ENCODE measurements at places on chromosomes 4 and X.
A peak's percentile ranks its signal among the peaks of the same experiment; 100 is the strongest.

DNA sequence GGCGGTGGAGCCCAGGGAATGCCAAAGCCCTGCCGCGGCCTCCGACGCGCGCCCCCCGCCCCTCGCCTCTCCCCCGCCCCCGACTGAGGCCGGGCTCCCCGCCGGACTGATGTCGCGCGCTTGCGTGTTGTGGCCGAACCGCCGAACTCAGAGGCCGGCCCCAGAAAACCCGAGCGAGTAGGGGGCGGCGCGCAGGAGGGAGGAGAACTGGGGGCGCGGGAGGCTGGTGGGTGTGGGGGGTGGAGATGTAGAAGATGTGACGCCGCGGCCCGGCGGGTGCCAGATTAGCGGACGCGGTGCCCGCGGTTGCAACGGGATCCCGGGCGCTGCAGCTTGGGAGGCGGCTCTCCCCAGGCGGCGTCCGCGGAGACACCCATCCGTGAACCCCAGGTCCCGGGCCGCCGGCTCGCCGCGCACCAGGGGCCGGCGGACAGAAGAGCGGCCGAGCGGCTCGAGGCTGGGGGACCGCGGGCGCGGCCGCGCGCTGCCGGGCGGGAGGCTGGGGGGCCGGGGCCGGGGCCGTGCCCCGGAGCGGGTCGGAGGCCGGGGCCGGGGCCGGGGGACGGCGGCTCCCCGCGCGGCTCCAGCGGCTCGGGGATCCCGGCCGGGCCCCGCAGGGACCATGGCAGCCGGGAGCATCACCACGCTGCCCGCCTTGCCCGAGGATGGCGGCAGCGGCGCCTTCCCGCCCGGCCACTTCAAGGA lies at the start of gene FGF2:
FGF2 (plus strand) TSS at position 279 of the 705 bp plus-strand sequence; CDS start at position 623, 344 bp downstream.
- DNase-seq: no peak

- DNase-seq: no peak
Observed at GRCh38 chr4:108327642-108328382, 159.1 kb upstream of the LEF1 start.

- DNase-seq: peak; percentile 43
Observed at GRCh38 chr4:51831133-51831532, 11.8 kb upstream of the DCUN1D4 start.

GRCh38 chrX:10518073-10518472 lies 102.3 kb downstream of the MID1 start:
- DNase-seq: no peak

DNA sequence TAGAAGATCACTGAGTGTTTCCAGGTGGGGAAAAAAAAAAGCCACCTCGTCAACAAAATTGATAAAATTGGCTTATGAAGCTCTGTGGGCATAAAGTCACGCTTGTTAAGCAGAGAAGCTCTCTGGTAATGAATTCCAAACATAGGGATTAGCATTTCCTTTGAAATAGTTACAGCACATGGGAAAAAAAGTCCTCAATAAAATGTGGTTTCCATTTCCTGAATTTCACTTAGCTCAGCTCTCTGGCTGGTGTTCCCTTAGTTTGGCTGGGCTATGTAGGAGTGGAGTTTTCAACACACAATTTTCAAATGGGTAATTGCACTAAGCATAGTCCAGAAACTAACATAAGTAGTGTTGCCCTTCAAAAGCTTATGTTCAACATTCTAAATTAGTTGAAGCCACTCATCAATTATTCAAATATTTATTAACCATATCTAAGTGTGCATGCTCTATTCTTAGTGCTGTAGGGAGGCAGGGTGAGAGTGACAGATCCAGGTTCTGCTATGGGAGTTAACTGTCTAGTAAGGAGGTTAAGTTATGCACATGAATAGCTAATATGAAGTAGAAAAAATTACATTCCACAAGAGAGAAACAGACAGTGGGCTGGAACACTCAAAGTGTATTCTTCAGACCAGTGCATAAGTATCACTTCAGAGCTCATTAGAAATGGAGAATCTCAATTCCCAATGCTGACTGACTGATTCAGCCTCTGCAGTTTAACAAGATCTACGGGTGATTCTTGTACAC lies 445.7 kb downstream of the SMARCA1 start:
- no peak for DNase-seq

GRCh38 chr4:104641418-104641817 lies 146.7 kb upstream of the CXXC4 start:
- no peak for DNase-seq

- no peak for DNase-seq
Observed at GRCh38 chr4:98468709-98469108, 189.7 kb downstream of the TSPAN5 start.

- DNase-seq: no peak
Observed at GRCh38 chrX:66676990-66677389, 38.1 kb upstream of the EDA2R start.

GRCh38 chrX:87105131-87105530 lies 412.5 kb upstream of the KLHL4 start:
- no peak for DNase-seq

DNA sequence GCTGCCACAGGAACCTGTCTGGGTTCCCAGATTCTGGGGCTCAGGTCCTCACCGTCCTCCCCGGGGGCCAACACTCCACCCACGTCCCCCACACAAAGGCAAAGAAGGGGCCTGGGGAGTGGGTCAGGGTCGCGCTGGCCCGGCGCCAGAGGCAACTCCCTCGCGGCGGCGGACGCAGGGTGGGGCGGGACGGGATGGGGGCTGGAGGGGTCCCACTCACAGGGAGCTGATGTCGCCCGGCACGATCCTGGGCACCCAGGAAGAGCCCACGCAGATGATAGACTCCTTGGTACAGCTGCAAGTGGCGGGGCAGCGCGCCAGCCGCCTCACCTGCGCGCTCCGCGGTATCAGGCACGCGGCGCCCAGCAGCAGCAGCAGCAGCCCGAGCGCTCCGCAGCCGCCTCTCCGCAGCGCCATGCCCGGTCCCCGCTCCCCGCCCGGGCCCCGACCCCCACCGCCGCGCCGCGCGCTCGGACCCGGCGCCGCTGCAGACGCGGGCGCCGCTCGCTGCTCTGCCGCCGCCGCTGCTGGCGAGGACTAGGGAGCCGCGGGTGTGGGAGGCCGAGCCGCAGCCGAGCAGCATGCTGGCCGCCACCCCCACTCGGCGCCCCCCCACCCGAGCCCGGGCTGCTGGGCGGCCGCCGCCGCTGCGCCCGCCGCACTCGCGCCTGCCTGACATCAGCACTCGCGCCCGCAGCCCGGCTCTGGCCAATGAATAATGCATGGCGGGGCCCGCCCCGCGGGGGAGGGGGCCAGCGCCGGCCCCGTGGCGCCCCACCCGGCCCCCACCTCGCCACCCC lies at the start of gene LGI2:
LGI2 (minus strand) TSS at position 670 of the 800 bp plus-strand sequence; CDS start at position 417, 253 bp downstream.
- DNase-seq: no peak

GRCh38 chr4:181582595-181582994 lies 660.6 kb upstream of the TENM3 start:
- no peak for DNase-seq

DNA sequence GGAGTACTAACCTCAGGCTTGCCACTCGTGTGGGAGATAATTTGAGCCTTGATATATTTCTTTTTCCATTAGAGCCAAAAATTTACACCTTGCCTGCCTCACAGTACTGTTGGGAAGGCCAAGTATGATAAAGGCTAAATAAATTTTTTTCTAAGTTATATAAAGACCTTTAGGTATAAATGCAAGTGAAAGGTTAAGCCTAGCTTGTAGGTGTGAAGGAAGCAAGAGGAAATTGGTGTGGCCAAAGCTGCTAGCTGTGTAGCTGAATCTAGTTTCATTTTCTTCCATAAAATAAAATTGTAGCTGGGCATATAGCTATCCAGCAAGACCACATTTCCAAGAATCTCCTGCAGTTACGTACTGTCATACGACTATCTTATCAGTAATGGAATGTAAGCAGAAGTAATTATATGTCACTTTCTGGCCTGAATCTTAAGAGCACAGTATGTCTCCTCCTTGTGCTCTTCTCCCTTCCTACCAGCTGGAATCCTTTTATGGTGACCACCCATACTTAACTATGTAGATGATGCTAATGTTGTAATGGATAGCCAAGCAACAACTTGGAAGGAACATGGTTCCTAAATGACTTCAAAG lies 14.3 kb upstream of the GABRE start:
- no peak for DNase-seq

GRCh38 chr4:10080589-10081217 lies 35.9 kb downstream of the WDR1 start:
- no peak for DNase-seq

GRCh38 chrX:45807572-45808425 lies 607.1 kb upstream of the DIPK2B start:
- no peak for DNase-seq

DNA sequence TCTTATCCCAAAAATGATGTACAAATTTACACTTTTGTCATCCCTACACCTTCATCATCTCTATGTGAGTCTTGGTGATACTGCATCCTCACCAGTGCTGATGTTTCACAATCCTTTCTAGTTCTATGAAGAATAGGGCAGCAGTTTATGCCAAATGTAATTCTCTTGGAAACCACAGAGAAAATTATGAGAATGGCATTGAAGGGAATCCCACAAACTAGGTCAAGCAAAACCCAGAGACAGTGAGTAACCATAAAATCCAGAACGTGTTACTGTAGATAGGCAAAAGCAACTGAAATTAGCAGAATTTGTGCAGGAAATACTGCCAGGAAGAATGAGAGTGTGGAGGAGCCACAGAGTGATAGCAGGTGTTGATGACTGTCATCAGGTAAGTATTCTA lies 24.5 kb downstream of the IL15 start:
- DNase-seq: no peak

DNA sequence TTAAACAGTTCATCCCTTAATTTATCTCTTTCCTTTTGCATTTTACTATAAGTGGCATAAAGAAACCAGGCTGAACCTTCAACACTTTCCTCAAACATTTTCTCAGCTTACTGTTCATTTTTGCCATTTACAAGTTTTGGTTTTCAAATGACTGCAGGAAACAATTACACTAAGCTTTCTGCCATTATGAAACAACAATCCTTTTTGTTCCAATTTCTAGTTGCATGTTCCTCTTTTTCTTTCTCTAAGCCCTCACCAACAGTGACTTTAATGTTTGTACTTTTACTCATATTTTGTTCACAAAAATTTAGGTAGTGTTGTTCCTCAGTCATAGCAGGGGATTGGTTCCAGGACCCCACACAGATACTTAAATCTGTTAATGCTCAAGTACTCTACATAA lies 1526.1 kb downstream of the STIM2 start:
- DNase-seq: no peak

DNA sequence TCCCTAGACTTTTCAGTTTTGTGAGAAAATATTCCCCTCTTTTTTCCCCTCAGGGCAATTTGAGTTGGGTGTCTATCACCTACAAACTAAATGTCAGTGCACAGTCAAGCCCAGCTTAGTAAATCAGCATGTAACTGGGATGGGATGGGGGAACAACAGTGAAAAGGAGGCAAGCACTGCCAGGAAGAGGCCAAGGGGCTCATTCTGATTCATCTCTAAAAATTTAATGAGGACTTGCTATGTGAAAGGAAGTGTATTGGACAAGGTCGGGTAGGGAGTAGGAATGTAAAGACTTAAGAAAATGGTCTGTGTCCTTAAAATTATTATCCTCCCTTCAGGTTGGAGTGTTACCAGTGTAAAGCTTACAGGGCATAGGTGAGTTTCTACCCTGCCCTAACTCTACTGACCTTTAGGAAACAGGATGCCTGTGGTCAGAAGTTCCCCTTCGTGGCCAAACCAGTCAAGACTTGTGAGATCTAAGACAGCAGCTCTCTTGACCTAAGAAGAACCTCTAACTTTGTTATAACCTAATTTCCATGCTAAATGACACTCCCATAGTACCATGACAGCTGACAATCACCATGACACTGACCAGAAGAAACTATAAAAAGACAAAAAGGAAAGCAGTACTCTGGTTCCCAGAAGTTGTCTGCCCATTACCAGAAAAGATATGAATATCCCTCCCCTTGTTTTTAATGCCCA lies 194.4 kb upstream of the LDB2 start:
- DNase-seq: no peak

DNA sequence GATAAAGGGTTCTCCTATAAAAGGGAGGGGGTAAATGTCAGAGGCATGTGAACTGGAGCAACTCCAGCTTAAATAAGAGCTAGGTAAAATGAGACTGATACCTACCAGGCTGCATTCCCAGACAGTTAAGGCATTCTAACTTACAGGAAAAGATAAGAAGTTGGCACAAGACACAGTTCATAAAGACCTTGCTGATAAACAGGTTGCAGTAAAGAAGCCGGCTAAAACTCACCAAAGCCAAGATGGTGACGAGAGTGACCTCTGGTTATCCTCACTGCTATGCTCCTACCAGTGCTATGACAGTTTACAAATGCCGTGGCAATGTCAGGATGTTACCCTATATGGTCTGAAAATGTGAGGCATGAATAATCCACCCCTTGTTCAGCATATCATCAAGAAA lies 13.1 kb upstream of the SULT1B1 start:
- no peak for DNase-seq

DNA sequence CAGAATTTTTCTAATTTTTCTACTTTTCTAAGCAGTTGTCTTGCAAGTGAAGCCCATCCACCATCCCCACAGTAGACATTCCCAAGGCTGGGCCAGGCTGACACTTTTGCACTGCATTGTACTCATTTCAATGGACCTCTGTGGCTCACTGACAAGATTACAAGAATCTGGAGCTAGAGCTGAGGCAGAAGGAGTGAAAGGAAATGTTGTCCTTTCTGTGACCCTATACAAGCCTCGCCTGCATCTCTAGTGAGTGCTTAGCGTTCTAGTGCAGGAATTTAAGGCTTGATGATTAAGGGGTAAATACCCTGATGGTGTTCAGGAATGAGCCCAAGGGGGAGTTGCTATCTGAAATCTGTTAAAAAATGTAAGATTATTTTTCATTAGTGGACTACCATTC lies 6.3 kb downstream of the MAGED1 start:
- DNase-seq: no peak

- no peak for DNase-seq
Observed at GRCh38 chr4:86963697-86964096, 28.9 kb downstream of the AFF1 start.

DNA sequence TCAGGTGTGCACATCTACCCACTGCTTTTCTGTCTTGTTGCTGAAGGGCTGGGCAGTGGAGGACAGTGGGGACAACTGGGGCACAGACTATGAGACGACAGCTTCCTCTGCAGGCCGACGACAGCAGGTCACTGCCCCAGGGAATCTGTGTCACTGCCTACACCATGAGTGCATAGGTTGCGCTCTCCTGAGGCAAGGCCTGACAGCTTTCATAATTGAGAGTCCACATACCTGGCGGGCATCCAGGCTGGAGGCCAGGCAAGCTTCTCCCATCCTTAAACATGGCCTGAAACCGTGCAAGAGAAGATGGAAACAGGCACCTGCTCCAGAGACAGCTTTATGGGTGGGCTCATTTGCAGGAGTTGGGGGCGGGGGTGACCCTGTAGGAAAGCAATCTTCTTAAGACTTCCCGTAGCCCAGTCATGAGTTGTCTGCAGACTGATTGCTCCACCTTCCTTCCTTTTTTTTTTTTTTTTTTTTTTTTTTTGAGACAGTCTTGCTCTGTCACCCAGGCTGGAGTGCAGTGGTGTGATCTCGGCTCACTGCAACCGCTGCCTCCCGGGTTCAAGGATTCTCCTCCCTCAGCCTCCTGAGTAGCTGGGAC lies 2.9 kb downstream of the ANOS1 start:
- DNase-seq: no peak

DNA sequence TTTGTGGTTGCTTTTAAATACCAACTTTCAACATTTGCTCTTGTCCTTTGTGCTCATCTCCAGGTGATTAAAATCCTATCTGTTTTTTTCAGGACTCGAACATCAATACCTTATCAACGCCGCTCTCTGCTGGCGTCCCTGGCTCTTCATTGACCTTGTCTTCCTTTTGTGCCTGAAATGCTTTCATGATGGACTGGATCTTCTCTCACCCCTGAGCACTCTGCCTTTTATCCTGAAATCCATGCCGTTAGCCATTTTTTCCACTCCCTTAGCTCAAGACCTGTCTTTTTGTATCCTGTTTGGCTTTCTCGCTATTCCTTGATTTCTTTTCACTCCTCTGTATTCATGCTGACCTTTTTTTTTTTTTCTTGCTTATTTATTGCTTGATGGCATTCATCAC lies 549.5 kb upstream of the CPEB2 start:
- DNase-seq: no peak

Measured in stimulated activated CD8-positive, alpha-beta memory T cell treated with anti-CD3 and anti-CD28 coated beads, Interleukin-15, amount 100 ng/mL, for 4 hours (primary cell).